ENCODE measurements at places on chromosomes 2 and 18.

DNA sequence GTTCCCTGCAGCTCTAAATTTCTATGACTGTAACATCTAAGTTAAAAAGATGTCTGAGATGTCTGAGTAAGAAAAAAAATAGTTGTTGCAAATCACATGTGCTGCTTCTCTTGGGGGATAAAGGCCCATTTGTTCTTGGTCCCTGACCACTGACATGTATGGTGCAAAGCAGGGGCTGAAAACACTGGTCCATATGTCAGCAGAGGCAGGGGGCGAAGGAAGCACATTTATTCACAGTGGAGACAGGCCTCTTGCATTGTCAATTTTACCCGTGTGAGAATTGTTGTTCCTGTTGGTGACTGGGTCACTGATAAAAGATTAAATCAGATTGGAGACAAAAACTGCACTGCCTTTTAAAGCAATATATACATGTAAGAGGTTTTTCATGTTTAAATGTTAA lies 38.8 kb downstream of the PRKCE start:
- no peak for DNase-seq

DNA sequence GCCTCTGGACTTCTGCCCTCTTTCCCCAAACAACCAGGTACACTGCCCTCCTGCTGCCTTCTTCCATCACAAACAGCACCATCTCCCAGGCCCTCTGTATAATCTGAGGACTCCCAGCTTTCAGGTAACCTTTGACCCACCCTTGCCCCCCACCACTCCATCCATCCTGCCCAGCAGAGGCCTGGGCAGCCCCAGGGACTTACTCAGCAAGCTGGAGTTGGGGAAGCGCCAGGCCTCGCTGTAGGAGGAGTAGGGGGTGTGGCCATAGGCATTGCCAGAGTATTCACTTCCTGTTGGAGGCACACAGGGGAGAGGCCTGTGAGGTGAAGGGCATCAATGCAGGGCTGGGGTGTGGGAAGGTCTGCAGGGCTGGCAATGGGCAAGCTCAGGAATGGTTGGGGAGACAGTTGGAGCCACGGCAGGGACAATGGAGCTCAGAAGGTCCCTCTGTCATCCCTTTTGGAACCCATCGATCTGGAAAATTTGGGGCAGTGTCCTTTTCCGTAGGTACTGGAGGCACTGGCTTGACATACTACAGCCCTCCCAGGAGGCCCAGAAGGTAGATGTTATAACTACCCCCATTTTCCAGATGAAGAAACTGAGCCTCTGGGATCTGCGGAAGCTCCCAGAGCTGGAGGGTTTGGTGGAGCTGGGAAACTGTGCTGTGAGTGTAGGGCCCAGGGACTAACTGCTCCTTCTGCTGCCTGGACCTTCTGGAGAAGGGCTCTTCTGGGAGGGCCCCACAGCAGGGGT lies 46.3 kb downstream of the PSD4 start:
- peak; percentile 3 for DNase-seq

DNA sequence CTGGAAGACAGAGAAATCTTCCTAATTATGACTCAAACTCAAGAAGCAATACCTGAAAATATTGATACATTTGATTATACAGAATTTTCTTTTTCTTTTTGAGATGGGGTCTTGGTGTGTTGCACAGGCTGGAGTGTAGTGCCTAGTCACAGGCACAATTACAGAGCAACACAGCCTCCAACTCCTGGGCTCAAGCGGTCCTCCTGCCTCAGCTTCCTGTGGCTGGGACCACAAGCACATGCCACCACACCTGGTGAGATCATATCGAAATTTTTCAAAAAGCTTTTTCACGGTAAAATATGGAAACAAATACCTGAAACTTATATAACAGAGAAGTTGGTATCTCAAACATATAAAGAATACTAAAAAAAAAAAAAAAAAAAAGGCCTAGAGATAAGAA lies 27.9 kb downstream of the TGFBRAP1 start:
- no peak for DNase-seq

DNA sequence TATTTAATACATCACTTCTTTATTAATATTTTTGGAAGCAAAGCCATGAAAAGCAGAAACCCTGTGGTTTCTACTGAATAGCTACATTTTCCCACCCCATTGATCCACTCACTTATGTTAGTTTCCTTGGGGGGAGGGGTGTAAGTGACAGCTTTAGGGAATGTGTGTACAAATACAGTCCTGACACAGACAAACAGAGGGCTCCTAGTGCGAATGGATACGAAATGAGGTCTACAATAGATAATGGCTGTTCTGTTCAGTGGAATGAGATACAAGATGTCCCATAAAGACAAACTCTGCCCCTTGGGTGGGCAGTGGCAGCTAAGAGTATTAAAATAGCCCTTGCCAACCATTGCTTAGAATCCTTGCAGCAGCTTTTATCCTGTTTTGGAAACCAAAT lies 312.9 kb downstream of the NCKAP5 start:
- DNase-seq = no peak

GRCh38 chr2:216306868-216307267 lies 65.4 kb downstream of the MARCHF4 start:
- DNase-seq = no peak

- DNase-seq = no peak
These were observed 3.3 kb downstream of the SNORC start for GRCh38 chr2:232873292-232873908.

- DNase-seq = no peak
These were observed 61.8 kb downstream of the RTP5 start for GRCh38 chr2:241931084-241931975.

DNA sequence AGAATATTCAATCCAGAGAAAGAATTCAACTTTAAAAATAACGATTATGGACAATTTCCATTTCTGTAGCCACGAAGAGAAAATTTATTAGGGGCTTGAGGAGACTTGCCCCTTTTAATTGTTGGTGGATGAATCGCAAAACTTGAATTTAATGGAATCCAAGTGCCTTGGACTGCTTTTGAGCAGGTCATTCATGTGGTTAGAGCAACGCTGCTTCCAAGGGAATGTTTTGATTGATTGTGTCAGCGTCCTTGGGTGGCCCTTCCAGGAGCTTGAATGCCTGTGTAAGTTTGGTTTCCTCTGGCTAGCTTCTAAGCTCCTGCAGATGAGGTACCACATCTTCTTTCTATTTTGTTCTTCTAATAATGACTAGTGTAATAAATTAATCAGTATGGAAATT lies 213.4 kb downstream of the LTBP1 start:
- DNase-seq = no peak

- DNase-seq = peak; percentile 60
These were observed 112.2 kb downstream of the GALNT3 start for GRCh38 chr2:165681841-165682240.

- peak; percentile 68 for DNase-seq
These were observed 276.1 kb upstream of the NCKAP5 start for GRCh38 chr2:133844214-133844892.

- no peak for DNase-seq
These were observed 58.5 kb downstream of the HS1BP3 start for GRCh38 chr2:20592106-20593071.

- DNase-seq = no peak
These were observed 28.7 kb upstream of the ZEB2 start for GRCh38 chr2:144548532-144549191.

DNA sequence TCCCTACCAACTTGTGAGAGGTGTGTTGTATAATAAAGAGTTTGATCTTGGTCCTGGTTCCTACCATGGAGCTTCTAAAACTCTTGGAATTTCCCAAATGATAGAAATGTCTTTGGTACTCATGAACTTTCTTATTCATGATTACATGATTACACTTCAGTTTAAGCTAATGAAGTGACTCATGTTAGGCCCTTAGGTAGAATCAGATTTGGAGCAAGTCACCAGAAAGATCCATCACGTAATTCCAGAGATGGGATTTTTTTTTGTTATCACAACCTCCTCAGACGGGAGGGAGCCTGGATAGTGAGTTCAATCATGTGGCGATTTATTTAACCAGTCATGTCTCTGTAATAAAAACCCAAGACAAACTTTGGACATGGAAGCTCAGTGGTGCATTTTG lies 1287.6 kb upstream of the ZEB2 start:
- no peak for DNase-seq

DNA sequence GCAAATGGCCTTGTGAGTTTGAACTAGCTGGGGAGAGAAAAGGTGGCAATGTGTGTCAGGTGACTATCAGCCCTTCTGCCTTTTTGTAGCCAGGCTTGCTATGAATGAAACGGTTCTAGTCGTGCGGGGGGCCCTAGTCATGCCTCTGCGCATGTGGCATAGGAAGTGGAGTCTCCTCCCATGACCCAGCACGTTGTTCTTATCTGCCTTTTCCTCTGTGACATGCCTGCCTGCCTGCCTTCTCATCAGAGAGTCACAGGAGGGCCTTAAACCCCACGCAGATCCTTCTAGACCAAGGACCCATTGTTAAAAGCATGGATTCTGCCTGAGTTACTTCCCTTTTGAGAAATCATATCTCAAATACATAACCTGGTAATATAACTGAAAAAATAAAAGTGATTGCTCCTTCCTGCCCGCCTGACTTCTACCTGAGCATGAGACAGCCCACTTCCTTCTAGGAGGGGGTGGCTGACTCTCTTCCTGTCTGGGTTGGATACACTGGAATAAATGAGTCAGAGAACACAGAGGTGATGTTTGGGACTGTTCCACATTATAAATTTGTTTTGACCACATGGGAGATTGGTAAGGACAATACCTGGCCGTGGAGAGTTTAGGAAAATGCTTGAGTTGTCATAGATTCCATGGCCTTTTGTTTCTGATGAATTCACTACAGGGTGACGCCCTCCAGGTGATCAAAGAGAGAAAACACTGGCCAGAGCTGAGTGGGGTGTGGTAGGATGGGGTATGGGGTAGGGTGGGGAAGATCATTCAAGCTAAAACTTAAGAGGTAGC lies 49.8 kb downstream of the FBLN7 start:
- DNase-seq = no peak

- DNase-seq = no peak
These were observed 98.2 kb upstream of the SLC66A3 start for GRCh38 chr2:11057031-11057430.

- no peak for DNase-seq
These were observed 67.6 kb downstream of the TPGS2 start for GRCh38 chr18:36761186-36761698.

Data from NCI-H510A treated with DMSO at 0.1 percent for 48 hours (cell line).